HCEC 1CT (cell line): ENCODE measurements at places on chromosomes 2 and 18.

- DNase-seq = no peak
Observed at GRCh38 chr18:49985236-49985635, 171.9 kb upstream of the ACAA2 start.

DNA sequence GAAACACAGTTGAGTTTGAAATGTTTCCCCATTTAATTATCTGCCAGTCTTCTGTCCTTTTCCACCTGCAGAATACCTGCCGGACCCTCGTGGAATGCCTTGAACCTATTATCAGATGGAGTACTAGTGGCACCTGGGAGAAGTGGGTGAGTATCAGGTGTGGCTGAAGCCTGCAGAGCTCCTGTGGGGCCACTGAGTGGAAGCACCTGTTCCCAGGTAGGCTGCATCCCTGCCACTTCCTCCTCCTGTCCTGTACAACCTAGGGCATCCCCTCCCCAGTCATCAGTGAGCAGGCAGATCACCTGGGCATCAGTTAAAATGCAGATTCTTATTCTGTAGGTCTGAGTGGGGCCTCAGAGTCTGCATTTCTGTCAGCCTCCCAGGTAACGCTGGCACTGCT is 80.8 kb upstream of the BZW1 start:
- DNase-seq = no peak

DNA sequence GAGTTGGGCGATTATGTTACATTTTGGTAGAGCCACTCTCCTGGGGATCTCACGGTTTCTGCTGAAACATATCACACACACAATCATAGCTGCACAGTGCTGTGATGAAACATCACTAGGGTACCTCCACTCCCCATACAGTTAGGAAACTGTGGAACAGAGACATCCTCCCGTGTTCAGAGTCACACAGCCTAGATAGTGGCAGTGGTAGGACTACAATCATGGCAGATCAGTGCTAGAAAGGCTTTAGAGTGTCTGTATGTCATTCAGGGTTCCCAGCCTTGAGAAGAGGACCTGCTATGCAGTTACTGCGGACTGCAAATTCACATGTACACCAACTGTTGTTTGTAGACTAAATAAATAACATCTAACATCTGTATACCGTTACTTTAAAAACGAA is 210.3 kb upstream of the FOSL2 start:
- no peak for DNase-seq

- no peak for DNase-seq
Observed at GRCh38 chr18:43934322-43934721, 657.0 kb upstream of the SYT4 start.

GRCh38 chr2:206202446-206202845 is 42.8 kb downstream of the EEF1B2 start:
- no peak for DNase-seq

GRCh38 chr2:230891509-230891908 is 26.8 kb downstream of the ITM2C start:
- DNase-seq = no peak

- DNase-seq = no peak
Observed at GRCh38 chr2:68637047-68637446, 6.3 kb upstream of the PROKR1 start.

DNA sequence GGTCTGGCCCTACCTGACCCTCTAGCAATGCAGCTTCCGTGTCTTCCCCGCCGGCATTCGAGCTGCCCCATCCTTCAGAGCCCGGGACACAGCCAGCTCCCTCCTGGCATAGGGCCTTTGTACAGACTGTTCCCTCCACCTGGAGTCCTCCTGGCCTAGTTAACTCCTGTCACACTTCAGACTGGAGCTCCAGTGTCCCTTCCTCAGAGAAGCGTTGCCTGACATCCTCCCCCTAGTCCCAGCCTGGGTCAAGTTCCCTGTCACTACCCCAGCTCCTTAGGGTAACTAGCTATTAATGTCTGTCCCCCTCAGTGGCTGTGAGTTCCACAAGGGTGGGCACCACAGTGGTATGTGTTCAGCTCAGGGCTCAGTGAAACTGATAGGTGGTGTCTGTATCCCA is 45.5 kb upstream of the LOXHD1 start:
- DNase-seq = no peak

DNA sequence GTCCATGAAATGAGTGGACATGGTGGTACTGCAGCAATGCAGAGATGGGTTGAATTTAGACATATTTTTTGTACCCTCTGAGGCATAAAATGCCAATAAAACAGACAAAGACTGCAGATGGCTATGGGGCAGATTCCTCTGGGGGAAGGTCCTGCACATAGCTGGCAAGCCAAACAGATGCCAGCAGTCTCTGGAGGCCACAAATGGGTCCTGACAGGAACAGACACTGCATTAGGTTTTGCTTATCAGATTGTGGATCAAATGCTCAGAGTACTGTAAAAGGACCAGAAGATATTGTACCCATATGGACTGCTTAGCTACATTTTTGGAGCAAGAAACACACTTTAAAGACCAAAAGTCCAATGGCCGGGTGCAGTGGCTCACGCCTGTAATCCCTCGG is 40.9 kb upstream of the ORC2 start:
- no peak for DNase-seq

- peak; percentile 46 for DNase-seq
Observed at GRCh38 chr2:166127217-166128155, at the start of gene SCN1A. Gene SCN1A, minus strand, starts transcription at chr2:166128020. Its CDS starts 54,399 bp downstream, at chr2:166073621.

GRCh38 chr2:116491292-116491691 is 1323.2 kb upstream of the DDX18 start:
- DNase-seq = no peak

GRCh38 chr2:158619496-158619895 is 162.7 kb downstream of the PKP4 start:
- DNase-seq = peak; percentile 45

- no peak for DNase-seq
Observed at GRCh38 chr18:23853448-23854195, 160.9 kb upstream of the TTC39C start.

DNA sequence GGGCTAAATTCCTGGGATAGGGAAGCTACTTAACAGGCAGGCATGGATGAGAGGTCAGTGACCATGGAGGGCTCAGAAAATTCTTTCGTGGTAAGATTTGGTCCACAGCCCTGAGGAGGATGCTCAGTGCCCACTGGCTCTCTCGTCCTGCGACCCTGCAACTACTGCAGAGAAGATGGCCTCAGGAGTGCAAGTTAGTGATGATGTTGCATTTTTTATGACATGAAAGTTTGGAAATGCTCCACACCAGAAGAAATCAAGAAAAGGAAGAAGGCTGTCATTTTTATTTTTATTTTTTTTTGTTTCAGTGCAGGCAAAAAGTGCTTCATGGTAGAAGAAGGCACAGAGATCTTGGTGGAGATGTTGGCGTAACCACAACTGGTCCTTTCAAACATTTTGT is 238.6 kb upstream of the PARD3B start:
- no peak for DNase-seq
